ENCODE measurements at places on chromosomes 5 and 9.

- DNase-seq, result no peak
Measured at GRCh38 chr5:124655251-124655917, 91.1 kb downstream of the ZNF608 start.

GRCh38 chr5:153496835-153497234 is 6.4 kb downstream of the GRIA1 start:
- peak; percentile 12 for DNase-seq

- no peak for DNase-seq
Measured at GRCh38 chr5:92887254-92887653, 693.8 kb downstream of the NR2F1-AS1 start.

DNA sequence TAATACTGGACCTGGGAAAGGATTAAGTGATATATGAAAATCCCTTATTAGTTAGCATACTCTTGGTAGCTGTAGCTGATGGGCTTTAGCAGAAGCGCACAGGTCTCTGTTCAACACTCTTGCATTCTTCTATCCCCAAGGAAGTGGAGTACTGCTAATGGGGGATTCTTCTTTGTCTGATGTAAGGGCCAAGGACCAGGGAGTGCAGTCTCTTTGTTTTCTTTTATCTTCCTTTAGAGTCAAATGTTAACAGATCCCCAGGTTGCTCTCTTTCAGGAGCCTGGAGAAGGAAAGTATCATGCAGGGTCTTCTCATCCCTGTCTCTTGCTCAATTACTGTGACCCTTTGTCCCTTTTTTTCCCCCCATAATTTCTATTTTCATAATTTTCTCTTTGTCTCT is 1146.9 kb upstream of the DMAC1 start:
- DNase-seq, result no peak

DNA sequence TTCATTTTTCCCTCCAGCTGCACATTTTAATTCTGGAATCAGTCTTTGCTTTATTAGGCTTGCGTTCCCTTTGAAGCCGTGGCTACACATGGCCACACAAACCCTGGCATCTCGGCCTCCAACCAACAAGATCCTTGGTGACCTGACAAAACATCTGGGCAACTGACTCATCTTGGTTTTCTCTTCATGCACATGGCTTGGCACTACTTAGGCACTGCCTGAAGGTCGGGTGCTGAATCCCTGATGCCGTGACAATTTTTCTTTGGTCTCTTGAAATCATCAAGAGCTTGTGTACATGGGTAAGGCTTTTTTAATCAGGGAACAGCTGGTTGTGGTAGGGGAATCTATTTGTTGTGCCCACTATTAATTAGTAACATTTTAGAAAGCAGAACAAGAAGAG is 16.0 kb upstream of the PAPPA start:
- no peak for DNase-seq

- DNase-seq, result peak; percentile 48
Measured at GRCh38 chr5:141960018-141960417, 2.0 kb upstream of the PCDH12 start.

DNA sequence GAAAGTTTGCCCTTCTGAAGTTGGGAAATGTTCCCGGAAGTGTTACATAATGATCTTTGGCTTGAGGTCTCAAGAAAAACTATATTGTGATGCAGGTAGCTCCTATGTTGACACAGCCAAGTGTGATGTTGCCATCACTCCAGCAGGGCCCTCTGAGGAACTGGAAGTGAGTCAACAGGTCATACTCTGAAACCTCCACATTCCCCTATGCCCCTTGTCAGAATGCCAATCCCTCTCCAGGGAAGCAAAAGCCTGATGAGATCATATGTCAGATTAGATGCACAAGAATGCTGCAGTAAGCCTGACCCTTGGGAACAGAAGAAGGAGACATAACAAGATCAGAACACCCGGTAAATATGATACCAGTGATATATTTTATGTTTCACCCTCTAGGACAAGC is 66.8 kb upstream of the ITGA2 start:
- DNase-seq, result peak; percentile 44

GRCh38 chr9:90969021-90969675 is 167.5 kb downstream of the SYK start:
- DNase-seq, result no peak

DNA sequence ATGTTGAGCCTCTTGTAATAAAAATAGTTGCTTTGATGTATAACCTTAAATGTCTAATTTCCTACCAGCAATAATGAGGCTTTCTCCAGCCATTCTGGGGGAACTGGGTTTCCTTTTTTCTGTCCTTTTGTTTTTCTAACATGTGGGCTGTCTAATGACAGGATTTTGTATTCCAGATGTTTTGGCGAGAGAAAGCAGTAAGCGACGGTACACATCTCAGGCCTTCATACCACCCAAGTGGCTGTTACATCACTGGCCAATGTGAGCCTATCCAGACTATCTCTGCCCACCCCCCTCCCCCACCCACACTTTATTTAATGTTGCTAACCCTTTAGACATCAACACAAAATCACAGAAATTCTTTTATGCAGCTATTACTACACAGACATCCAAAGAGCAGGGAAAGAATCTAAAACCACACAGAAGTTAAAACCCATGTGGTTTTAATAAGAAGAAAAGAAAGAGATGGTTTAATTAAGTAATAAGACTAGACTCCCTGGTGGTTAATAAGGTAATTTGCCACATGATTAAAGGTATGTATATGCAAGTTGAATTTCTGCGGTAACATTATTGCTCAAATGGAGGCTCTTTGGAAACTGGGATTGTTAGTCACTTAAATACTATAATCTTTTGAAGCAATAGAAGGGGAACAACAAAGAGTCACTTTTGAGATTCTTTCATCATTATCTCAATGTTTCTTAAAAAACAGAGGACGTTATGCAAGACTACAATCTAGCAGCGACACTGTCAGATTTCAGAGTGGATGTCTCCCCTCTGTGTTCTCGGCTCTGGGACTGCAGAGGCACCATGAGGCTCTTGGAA is 365.1 kb downstream of the ENC1 start:
- DNase-seq, result no peak

- DNase-seq, result no peak
Measured at GRCh38 chr5:171433982-171434676, 14.7 kb downstream of the FGF18 start.

GRCh38 chr5:72658161-72658560 is 151.0 kb upstream of the ZNF366 start:
- DNase-seq, result no peak

DNA sequence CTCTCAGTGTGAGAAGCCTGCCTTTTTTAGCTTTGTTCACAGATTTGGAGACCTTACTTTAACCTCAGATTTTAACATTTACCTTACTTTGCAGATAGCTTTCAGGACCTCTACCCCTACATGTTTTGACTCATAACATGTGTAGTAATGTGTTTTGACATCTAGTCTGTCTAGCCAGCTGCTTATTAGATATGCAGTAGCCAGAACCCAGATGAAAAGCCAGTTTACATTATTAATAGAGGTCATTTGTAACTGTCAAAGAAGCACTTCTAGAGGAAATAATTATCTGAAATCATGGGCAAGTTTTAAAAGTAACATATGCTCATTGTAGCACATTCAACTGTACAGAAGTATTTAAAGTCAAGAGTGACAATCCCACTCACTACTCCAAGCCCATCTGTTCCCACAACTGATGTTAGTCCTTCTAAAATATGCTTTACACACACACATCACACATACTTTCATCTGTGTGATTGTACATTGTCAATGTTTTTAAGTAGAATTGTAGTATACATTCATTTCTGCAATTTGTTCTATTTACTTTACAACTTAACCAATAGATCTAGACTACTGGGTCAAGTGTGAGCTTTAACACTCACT is 71.8 kb upstream of the NIPAL4 start:
- DNase-seq, result no peak

- DNase-seq, result no peak
Measured at GRCh38 chr9:105651806-105652205, 10.5 kb upstream of the TAL2 start.
